ENCODE measurements at places on chromosomes 3 and 15. TPM values are rescaled to one million over a fixed set of nuclear protein-coding genes. Genes with fewer than 3 reads are reported as not detected.

The PIGZ gene
- 212 TPM for total RNA-seq

DNA sequence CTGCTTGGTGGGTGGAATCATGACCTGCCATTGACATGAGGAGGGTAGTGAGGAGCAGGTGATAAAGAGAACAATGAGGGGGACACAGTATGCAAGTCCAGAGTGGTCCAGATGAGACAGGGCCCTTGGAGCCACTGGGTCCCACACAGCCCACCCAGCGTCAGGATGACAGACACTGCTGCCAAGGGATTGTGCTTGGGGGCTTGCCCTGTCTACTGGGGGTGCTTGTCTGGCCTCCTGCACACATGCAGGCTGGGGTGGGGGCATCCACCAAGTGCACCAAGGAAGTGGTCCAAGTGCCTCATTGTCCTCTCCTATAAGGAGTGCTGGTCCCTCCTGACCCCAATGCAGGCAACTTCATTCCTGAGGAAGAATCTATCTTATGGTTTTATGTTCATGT is 39.2 kb upstream of the CTSH start:
- DNase-seq: no peak

DNA sequence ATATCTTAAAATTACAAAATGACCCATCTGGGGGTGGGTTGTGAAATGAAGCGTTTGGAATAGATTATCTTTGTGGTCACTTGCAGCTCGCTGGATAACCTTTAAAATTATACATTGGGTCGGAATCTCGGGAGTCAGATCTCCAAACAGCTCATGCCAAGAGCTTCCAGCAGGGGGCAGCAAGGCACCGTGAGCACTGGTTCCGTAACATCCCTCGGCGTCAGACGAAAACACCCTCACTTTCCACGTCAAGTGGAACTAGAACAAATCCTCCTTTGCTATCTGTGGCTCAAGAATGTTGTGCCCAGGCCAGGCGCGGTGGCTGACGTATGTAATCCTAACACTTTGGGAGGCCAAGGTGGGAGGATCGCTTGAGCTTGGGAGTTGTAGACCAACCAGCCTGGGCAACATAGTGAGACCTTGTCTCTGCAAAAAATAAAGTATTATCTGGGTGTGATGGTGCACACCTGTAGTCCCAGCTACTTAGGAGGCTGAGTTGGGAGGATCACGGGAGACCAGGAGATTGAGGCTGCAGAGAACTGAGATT is 31.1 kb downstream of the UMPS start:
- peak; percentile 87 for DNase-seq

DNA sequence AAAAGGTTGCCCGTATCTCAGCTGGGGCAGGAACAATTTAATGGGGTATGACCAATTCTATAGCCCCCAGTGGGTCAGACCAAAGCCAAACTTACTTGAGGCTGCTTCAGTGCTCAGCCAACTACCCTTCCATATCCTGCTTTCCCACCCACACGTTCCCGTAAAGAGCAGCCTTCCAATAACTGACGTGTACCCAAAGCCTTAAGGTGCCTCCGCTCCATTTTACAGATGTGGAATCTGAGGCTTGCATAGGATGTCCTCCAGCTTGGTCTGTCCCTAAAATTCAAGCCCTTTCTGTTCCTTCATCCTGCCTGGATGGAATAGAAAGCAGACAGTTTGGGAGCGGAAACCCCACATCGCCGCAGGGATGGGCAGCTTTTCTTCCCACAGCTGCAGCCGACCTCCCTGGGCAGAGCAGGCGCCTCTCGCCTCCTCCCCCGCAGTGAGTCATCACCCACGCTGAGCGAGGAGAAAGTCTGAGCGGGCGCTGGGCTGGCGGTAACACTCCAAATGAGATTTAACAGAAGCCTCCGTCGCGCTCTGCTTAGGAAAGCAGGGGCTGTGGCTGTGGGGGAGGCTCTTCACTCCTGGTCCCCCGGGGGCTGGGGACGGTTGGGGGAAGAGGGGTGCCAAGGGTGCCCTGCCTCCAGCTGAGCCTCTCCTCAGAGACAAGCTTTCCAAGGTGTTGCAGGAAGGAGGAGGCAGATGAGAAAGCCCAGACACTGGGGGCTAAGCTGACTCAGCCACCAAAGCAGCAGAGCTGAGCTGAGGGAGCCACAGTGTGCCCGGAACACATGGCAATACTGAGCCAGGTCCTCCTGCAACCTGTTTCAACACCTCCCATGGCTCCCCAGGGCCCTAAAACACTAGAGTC is 57.8 kb upstream of the HRH1 start:
- peak; percentile 67 for DNase-seq

DNA sequence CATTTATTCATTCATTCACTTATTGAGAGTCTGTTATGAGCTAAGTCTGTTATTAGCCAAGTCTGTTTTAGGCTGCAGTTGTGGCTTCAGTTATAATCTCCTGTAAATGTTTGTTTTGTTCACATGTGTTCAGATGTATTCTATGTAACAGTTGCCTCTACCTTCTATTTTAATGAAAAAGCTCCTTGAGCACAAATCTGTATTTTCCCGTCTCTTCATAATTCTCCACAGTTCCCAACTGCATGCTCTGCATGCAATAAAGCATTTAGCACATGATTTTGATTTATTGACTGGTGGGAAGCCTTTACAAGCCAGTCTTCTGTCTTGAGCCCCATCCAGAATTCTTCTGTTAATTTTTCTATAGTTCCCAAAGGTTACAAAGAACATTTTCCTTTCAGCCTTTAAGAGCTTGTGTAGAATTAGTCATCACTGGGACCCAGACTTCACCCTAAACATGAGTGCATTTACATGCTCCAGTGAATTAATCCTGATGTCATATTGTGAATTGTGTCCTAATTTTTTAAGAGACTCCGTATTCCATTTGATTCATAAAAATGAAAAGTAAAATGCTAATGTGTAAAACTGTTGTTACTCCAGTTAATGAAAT is 122.3 kb upstream of the NR2E3 start:
- DNase-seq: no peak
